Ecto neural progenitor cell (in vitro differentiated cells): ENCODE measurements at places on chromosomes 16 and 17.

GRCh38 chr16:967077-967541 is 3.7 kb downstream of the LMF1 start:
- DNase-seq, result no peak

GRCh38 chr17:78624324-78625151 is 47.3 kb upstream of the DNAH17 start:
- no peak for DNase-seq

DNA sequence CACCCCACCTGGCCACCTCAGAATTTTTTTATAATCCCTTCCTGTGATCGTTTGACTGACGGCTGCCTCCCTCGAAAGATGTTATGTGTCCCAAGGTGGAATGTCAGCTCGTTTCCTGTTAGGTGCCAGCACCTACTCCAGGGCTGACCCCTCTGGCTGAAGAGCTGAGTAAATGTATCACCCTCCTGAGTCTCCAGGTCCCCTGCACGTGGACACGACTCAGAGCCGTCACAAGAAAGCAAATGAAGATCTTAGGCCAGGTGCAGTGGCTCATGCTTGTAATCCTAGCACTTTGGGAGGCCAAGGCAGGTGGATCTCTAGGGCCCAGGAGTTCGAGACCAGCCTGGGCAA is 273.2 kb downstream of the C16orf95 start:
- no peak for DNase-seq

- DNase-seq, result no peak
Measured at GRCh38 chr16:22787466-22788192, 26.3 kb upstream of the HS3ST2 start.

DNA sequence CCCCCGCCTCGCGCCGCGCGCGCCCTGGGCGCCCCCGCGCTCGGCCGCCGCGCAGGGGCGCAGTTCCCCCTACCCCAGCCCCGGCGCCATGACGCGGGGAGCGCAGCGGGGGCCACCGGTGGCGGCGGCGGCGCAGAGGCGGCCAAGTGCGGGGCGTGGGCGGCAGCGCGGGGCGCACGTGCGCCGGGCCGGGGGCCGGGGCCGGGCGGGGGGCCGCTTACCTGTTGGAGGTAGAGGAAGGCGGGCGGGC is 108.3 kb downstream of the ENGASE start:
- no peak for DNase-seq
